Stimulated activated CD8-positive, alpha-beta memory T cell treated with anti-CD3 and anti-CD28 coated beads, Interleukin-4, amount 100 ng/mL, for 1 hour (primary cell): ENCODE measurements at places on chromosomes 6 and 20.

- no peak for DNase-seq
Measured at GRCh38 chr6:49401063-49401462, 62.0 kb downstream of the MMUT start.

DNA sequence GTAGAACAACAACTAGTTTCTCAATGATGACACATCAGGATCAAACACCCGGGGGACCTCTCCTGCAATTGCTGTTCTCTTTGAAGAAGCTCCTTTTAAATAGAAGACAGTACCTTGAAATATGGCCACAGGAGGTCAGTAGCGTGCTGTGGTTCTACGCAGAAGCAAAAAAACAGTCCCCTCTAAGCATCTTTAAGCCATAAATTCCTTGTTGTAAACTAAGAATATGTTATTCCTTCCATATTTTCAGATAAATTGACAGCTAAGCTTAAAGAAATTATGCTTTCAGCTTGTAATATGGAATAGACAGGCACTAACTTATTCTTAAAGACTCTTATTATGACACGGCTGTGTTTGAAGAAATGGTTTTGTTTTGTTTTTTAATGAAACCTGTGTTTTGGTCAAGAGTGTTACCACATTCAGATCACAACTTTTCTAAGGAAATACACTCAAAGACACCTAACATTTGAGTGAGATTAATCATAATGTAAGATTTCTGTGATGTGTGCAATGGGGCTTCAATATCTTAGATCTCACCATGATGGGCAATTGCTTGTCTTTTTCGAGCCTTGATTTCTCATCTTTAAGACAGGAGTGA lies 49.7 kb upstream of the IL20RA start:
- peak; percentile 25 for DNase-seq

- no peak for DNase-seq
Measured at GRCh38 chr6:22145823-22146677, 150.8 kb downstream of the PRL start.

GRCh38 chr6:13302751-13303667 lies 25.3 kb downstream of the TBC1D7 start:
- no peak for DNase-seq

- DNase-seq: no peak
Measured at GRCh38 chr6:1324936-1325335, 13.0 kb downstream of the FOXQ1 start.

DNA sequence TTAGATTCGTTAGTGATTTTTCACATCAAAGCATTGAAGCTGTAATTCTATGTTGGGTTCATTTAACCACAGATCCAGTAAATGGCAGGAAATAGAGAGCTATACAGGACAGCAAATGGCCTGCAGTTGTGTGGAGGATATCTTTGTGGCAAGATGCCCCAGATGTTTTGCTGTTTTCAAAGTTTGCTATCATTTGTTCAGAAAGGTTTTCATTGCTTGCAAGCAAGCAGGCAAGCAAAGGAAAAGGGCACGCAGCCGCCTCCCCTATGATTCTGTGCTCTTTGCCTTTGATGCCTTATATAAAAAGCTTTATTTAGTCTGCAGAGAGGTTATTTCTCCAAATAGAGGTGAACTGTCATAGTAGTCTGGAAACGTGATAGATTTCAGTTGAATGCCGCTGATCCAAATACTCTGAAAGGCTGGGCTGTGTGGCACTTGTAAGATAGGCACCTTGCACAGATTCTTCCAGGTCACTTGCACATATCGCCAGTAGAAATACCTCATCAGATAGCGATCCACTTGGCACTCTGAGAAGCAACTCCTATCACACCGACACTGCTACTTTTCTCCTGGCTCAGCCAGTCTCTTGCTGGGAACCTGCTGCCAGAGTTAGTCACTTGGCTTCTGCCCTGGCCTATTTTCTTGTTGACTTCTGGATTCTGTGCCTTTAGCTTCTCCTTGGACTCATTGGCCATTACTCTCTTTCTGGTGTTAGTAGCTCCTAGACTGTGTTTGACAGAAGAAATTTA lies 66.4 kb downstream of the UTRN start:
- DNase-seq: no peak

DNA sequence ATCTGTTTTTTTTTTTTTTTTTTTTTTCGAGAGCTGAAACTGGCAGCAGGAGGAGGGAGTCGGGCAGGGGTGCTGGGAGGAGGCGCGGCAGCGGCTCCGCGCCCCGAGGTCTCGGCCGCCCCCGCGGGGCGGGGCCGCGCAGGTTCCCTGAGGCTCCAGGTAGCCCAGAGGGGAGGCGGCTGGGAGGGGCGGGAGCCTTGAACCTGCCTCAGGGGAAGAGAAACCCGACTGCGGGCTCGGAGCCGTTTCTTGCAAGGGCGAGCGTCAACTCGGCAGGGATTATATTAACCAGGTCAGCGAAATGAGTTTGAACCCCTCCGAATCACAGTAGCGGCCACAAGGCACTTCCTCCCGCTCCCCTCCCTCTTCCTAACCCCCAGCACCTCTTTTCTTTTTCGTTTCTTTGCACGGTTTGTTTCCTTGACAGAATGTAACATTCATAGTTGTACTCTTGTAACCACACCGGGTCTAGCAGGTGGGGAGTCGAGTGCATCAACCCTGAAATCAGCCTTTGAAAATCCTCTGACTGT lies 2.0 kb downstream of the MYB start:
- no peak for DNase-seq

DNA sequence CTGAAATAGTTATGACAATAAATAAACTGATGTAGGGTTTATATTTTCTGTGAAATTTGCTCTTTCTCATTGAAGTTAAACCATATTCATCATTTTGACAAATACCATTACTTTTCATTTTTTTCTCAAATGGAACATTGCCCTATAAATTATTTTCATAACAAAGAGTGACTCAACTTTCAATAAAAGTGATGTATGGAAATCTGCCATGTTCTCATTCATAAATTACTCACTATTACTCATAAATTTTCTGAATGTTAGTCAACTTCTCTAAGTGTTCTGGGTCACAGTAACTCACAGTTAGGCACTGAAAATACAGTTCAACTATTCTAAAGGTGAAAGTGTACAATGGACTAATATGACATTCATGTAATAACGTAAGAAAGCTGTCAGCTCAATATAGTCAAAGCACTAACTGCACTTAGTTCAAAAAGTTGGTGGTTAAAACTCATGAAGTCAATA lies 19.0 kb upstream of the STX11 start:
- no peak for DNase-seq

GRCh38 chr20:1309439-1309847 lies 19.5 kb downstream of the SDCBP2 start:
- DNase-seq: no peak

- no peak for DNase-seq
Measured at GRCh38 chr20:39264506-39265172, 302.5 kb downstream of the DHX35 start.

GRCh38 chr20:32672394-32672981 lies 1.3 kb downstream of the C20orf203 start:
- DNase-seq: no peak

GRCh38 chr20:667351-668034 lies 8.1 kb downstream of the SCRT2 start:
- peak; percentile 44 for DNase-seq

DNA sequence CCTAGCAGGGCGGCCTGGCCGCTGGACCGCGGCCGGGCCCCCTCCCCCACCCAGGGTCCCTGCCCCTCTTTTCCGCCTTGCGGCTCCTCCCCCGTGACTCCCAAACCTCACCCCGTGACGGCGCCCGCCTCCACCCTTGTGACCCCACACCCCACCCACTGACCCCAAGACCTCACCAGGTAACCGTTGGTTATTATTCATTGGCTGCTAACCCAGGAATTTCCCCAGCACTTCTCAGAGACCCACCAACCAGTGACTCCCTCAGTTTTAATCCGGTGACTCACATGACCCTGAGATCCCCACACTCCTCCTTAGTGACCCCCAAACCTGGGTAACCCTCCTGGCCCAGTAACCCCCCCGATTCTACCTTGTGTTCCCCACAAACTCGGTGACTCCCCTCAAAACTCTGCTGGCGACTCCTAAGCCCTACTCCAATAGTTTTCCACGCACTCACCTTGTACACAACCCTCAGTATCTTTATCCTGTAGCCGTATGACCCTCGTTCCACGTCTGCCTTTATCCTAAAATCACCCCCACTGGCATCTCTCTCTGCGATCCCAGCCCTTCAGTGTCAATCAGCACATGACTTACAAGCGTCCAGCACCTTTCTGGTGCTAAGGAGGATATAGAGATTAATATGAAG lies 534 bp downstream of the ZNF76 start:
- DNase-seq: peak; percentile 29

- DNase-seq: no peak
Measured at GRCh38 chr6:593907-594212, 63.0 kb downstream of the HUS1B start.

- DNase-seq: no peak
Measured at GRCh38 chr20:40282941-40283340, 406.1 kb downstream of the MAFB start.

DNA sequence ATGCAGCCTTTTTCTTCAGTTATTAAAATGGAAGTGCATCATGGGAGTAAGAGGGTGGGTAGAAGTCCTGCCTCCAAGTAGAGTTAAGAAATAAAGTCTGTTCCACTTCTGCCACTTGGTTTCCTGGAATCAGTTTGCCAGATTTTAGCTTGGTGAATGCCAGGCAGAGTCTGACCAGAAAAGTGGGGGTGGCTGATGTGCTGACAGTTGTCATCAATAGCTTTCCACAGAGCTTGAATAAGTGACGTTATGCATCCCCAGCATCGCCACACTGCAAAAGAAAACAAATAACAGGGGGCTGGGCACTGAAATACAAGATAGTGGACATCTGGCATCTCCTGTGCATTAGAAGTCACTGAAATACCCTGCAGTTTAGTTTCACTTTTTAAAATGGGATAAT lies 30.8 kb upstream of the CEP162 start:
- no peak for DNase-seq

GRCh38 chr6:105458551-105458950 lies 55.7 kb upstream of the PREP start:
- no peak for DNase-seq

- DNase-seq: no peak
Measured at GRCh38 chr6:14038467-14039437, 78.8 kb upstream of the CD83 start.

DNA sequence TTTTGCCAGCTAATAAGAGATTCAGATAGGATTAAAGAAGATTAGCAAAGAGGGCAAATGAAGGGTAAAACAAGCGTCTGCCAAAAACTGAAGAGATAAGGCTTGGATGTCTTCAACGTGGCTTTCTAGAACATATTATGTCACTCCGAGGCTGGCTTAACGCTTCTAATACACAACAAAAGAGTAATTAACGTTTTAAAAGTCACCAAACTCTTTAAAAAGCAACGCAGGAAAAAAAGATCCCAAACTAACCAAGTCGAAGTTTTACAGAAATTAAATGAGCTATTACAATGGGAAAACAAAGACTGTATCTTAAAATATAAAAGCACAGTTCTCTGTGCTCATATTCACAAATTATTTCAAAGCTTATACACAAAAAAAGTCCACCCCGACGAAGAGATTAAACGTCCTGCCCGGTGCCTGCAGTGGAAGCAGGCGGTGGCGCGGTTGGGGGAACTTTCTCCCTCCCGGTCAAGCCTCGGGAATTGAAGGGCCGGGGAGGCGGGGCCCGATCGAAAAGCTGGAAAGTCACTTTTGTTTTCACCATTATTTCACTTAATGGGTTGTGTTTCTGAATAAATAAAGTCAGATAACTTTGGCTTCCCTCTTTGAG lies 1.2 kb downstream of the MAK start:
- DNase-seq: no peak

GRCh38 chr6:72580281-72580940 lies 41.5 kb upstream of the KCNQ5 start:
- DNase-seq: no peak

DNA sequence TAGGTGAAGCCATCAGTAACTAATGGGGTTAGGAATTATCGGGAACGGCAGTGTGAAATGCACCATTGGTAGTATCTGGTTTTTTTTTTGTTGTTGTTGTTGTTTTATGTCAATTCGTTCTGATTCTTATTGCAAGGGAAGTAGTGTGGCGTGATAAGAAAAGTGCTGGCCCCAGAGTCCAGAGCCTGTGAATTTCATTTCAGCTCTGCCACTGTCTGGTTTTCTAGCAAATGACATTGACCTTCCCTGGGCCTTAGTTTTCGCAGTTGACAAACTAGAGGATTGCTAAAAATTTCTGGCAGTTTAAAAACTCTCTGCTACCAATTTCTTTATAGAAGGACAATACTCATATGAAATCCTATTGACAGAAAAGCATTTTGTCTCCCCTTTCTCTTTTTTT lies 161.6 kb downstream of the AIG1 start:
- DNase-seq: no peak

DNA sequence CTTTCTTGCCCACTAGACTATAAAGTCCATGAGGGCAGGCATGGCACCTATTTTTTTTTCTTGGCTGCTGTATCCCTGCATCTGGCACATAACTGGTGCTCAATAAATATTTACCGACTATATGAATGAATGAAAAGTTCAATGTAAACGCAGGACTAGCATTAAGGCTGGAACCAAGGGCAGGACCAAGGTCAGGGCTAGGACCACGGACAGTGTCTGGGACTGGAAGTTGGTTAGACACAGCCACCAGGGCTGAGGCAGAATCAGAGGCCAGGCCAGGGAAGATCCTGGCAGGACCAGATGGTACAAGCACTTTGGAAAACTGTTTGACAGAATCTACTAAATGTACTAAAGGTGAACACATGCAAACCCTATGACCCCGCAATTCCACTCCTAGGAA lies 3.7 kb downstream of the TNXB start:
- no peak for DNase-seq

DNA sequence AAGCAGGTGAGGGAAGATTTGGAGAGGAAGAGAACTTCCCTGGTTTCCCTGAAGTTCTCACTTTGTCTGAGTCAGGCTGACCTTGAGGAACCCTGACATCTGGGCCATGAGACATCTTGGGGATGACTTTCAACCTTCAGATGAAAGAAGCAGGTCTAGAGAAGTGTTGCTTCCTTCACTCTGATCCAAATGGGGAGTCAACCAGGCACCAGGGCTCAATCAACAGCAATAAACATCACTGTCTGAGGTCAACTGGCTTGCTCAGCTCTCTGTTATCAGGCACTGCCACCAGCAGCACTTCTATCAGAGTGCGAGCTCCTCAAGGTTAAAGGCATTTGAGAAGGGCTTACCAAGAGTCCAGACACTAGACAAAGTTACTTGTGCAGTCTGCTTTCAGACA lies 6.3 kb downstream of the ACOT8 start:
- DNase-seq: no peak

DNA sequence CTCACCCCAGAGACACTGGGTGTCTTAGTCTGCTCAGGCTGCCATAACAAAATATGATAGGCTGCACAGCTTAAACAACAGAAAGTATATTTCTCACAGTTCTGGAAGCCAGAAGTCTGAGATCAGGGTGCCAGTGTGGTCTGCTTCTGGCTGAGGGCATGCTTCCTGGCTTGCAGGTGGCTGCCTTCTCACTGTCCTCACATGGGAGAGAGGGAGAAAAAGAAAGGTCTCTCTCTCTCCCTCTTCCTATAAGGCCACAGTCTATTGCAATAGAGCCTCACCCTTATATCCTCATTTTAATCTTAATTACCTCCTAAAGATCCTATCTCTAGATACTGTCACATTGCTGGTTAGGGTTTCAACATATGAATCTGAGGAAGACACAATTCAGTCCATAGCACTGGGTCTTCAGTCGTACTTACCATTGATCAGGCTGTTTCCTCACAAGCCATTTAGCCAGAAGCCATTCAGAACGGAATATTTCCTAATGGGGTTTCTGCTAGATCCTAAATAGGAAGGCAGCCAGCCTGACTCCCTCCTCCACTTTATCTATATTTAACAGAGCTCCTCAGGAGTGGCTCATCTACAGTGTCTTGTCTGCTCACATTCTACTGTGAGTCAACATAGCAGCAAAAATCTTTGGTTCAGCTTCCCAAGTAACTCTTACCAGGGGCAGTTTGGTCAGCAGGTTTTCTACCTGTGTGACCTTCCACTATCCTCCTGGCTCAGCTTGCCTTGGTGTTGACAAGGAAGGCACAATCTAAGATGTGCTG lies 42.2 kb downstream of the CD164 start:
- DNase-seq: no peak
